Lung (tissue), 17 donors: ENCODE measurements at places on chromosomes 16 and 17. TPM values are rescaled to one million over a fixed set of nuclear protein-coding genes. Genes with fewer than 3 reads are reported as not detected.

GRCh38 chr16:87316923-87317749 is at the start of gene C16orf95:
Gene C16orf95 (minus strand): TSS chr16:87317392. CDS start chr16:87317242, 150 bp downstream.
- H3K36me3 ChIP-seq: no peaks in the 10 kb centered on the region
- H3K4me1 ChIP-seq: no peaks in the 10 kb centered on the region
- peak within 1 kb of the TSS; percentile 98 for H3K27ac ChIP-seq
- DNase-seq: peak; percentile 98
- H3K4me3 ChIP-seq: peak within 1 kb of the TSS; percentile 95

Gene HOXB9
- total RNA-seq: not detected

DNA sequence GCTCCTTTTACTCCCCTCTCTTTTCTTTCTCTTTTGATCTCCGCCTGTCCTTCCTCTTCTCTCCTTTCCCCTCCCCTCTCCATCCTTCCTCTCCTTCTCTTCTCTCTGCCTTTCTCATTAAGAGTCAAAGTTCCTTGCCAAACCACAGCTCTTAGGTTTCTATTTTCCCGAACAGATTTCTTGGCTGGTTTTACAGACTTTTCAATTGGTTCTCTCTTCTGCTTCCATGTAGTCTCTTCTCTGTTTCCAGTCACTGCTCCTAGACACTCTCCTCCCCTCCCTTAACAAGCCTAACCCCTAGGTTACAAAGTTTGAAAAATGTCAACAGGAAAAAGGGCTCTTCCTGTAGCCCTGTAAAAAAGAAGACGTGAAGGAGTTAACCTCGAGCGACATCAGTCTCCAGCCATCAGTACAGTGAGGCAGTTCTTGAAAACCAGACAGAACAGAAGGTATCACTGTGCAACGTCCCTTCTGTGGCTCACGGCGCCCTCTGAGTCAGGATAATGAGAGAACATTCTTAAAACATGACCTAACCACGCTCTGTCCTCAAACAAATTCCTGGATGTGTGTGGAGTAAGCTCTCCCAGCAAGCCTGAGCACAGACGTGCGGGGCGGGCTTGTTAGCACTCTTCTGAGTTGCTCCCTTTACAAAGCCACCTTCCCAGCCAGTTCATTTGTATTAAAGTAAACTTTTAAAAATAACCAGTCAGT is 11.6 kb upstream of the MARCHF10 start:
- peak overlapping the region; percentile 46 for H3K27ac ChIP-seq
- no peaks in the 10 kb centered on the region for H3K27me3 ChIP-seq
- peaks cover 7% of the 10 kb centered on the region for H3K4me1 ChIP-seq

GRCh38 chr17:77888242-77889134 is 70.0 kb upstream of the TNRC6C start:
- peaks cover 6% of the 10 kb centered on the region for H3K4me1 ChIP-seq
- peaks cover 6% of the 10 kb centered on the region for H3K27me3 ChIP-seq
- H3K27ac ChIP-seq: no peak overlapping the region
- H3K4me3 ChIP-seq: no peak overlapping the region

GRCh38 chr16:57735755-57736418 is at the start of gene KATNB1:
Gene KATNB1 (plus strand): TSS chr16:57735770. CDS start chr16:57737244, 1,474 bp downstream.
- peak within 1 kb of the TSS; percentile 91 for H3K27ac ChIP-seq
- peak within 1 kb of the TSS; percentile 82 for H3K4me3 ChIP-seq
- peaks cover 20% of the 10 kb centered on the region for H3K4me1 ChIP-seq
- no peaks in the 10 kb centered on the region for H3K27me3 ChIP-seq

DNA sequence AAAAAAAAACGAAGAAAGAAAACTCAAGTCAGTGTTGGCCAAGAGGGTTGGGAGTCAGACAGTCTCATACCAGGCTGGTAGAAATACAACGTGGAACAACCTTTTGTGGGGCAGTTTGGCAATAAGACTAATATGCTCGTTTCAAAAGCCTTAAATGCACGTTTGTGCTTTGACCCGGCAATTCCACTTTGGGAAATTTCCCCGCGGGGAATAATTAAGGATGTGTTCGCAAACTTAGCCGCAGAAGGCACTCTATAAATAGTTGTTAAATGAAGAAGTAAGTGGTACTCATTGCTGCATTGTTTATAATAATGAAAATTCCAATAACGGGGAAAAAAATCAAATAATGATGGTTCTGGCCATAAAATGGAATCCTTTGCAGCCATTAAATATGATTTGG is 664.8 kb upstream of the EEF2KMT start:
- no peaks in the 10 kb centered on the region for H3K36me3 ChIP-seq
- H3K27ac ChIP-seq: no peak overlapping the region
- no peaks in the 10 kb centered on the region for H3K4me1 ChIP-seq

GRCh38 chr17:20230924-20231323 is 221.8 kb downstream of the SPECC1 start:
- peaks cover 5% of the 10 kb centered on the region for H3K36me3 ChIP-seq
- no peak overlapping the region for H3K27ac ChIP-seq
- H3K4me1 ChIP-seq: no peaks in the 10 kb centered on the region
- no peak overlapping the region for H3K4me3 ChIP-seq
- H3K27me3 ChIP-seq: no peaks in the 10 kb centered on the region

GRCh38 chr17:18102640-18103039 is 5.9 kb upstream of the MYO15A start:
- H3K36me3 ChIP-seq: peaks cover 81% of the 10 kb centered on the region
- no peak overlapping the region for H3K27ac ChIP-seq
- peaks cover 5% of the 10 kb centered on the region for H3K4me1 ChIP-seq
- DNase-seq: no peak
- H3K27me3 ChIP-seq: no peaks in the 10 kb centered on the region
- H3K4me3 ChIP-seq: no peak overlapping the region

Gene SLC6A2
- not detected for total RNA-seq

DNA sequence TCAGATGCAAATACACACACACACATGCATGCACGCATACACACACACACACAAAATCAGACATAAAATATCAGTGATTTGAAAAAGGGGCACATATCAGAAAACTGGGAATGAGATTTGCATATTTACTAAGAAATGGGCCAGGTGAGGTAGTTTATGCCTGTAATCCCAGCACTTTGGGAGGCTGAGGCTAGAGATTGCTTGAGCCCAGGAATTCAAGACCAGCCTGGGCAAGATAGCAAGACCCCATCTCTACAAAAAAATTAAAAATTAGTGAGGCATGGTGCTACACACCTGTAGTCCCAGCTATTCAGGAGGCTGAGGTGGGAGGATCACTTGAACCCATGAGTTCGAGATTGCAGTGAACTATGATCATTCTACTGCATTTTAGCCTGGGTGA is 22.4 kb upstream of the PNPO start:
- no peak overlapping the region for H3K27ac ChIP-seq
- H3K4me1 ChIP-seq: no peaks in the 10 kb centered on the region
- H3K36me3 ChIP-seq: peaks cover 27% of the 10 kb centered on the region
- H3K4me3 ChIP-seq: no peak overlapping the region

Gene APOBR
- 8.0 TPM for total RNA-seq

DNA sequence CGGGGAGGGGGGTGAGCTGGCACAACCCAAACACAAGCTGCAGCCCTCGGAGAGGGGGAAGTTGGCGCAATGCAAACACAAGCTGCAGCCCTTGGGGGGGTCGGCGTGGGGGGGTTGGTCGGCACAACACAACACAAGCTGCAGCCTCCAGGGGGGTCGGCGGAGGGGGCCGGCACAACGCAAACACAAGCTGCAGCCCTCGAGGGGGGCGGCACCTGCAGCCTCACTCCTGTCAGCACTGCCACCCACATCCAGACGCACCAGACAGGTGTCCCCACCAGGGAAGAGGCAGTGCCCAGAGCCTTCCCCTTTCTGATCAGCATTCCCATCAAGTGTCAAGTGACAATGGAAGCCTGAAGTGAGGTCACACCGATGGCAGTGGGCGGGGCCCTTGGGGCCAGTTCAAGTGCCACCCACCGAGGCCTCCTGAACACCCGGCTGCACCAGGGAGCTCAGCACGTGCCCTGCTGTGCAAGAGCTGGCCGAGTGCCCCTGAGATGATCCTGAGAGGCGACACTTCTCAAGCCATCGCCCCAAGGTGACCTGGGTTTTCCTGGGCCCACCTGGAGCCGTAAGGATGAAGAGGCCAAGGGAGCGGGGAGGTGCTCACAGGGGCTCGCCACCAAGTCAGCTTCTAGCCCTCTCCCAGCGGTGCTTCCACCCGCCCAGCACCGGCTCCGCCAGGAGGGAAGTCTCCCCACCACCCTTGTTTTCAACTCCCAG is 59.3 kb downstream of the KLHDC4 start:
- H3K27ac ChIP-seq: no peak overlapping the region
- H3K27me3 ChIP-seq: no peaks in the 10 kb centered on the region
- H3K4me3 ChIP-seq: no peak overlapping the region

Gene KRTAP4-1
- total RNA-seq: not detected

GRCh38 chr17:44199553-44200477 is at the start of gene ATXN7L3:
Gene ATXN7L3 (minus strand): TSS chr17:44199884. CDS start chr17:44198070, 1,814 bp downstream.
- DNase-seq: peak; percentile 99
- peak within 1 kb of the TSS; percentile 97 for H3K27ac ChIP-seq
- peak within 1 kb of the TSS; percentile 55 for H3K4me3 ChIP-seq
- H3K4me1 ChIP-seq: peaks cover 24% of the 10 kb centered on the region
- peaks cover 22% of the 10 kb centered on the region for H3K36me3 ChIP-seq

DNA sequence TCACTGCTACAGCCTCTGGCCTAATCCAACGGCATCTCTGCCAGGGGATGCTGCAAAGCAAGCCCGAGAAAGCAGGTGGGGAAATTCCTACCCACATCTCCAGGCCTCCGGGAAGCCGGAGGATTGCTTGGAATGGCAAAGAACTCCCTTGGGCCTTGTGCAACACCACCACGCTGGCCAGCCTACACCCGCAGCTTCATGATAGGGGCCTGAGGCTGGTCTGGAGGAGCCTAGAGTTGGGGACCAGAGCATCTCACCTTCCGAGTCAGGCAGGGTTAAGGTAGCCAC is 20.3 kb downstream of the GGA3 start:
- H3K27me3 ChIP-seq: no peaks in the 10 kb centered on the region
- no peak for DNase-seq
- no peaks in the 10 kb centered on the region for H3K4me1 ChIP-seq
- H3K27ac ChIP-seq: no peak overlapping the region
- no peak overlapping the region for H3K4me3 ChIP-seq

Gene HS3ST4
- 0.06 TPM for total RNA-seq

DNA sequence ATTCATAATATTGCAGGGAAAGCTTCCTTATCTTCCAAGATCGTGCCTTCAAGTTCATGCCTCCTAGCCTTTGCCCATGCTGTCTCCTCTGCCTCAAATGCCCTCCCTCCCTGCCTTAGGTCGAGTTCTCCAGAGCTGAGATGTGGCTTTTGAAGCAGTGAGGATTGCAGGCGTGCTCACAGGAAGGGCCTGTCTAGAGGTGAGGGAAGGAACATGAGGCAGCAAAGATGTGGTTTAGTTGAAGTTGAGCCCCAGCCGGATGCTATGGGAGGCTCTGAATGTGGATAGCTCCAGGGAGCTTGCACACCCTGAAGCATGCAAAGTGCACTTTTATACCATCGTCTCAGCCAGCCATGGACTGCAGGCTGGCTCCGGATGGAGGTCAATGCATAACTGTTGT is 754.6 kb upstream of the EEF2KMT start:
- H3K27ac ChIP-seq: no peak overlapping the region
- no peaks in the 10 kb centered on the region for H3K27me3 ChIP-seq
- no peaks in the 10 kb centered on the region for H3K36me3 ChIP-seq
- no peak for DNase-seq
- H3K4me3 ChIP-seq: no peak overlapping the region

- H3K27ac ChIP-seq: peak overlapping the region; percentile 64
- DNase-seq: no peak
- peak overlapping the region; percentile 51 for H3K4me3 ChIP-seq
Measured at GRCh38 chr16:84820305-84820684, 510 bp downstream of the CRISPLD2 start.

Gene PDK2
- total RNA-seq: 23.2 TPM

DNA sequence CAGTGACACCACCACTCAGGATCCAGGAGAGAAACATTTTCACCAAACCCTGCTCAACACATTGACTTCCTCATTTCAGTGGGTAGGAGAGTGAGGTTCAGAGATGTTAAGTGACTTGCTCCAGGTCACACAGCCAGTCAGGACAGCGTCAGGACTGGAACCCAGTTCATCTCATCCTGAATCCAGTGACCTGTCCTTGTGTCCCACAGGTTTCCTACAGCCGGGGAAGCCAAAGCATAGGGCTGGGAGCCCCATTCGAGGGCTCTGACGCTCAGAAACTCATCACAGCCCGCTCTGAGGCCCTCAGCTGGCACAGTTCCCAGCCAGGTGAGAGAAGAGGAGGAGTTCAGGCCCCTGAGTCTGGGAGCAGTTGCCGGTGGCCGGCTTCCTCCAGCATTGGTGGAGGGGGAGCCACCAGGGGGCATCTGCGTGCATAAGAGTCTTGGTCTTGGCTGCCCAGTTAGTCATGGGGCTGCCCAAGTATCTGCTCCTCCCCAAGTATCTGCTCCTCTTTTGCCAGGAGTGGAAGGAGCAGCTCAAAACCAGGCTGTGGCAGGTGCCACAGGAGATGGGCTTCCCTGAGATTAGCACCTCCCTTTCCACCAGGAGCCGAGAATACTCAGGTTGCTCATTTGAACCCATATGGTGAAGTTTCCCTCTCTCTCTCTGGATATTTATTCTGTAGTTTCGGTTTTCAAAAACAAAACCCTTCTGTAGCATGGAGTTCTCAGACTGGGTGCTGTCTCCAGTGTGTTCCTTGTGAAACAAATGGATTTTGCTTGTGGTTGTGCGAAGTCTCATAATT is 56.0 kb downstream of the TNFRSF13B start:
- H3K4me3 ChIP-seq: no peak overlapping the region
- H3K27ac ChIP-seq: no peak overlapping the region
- no peaks in the 10 kb centered on the region for H3K27me3 ChIP-seq
- H3K36me3 ChIP-seq: no peaks in the 10 kb centered on the region

- H3K4me3 ChIP-seq: no peak overlapping the region
- DNase-seq: no peak
- H3K27me3 ChIP-seq: no peaks in the 10 kb centered on the region
- no peaks in the 10 kb centered on the region for H3K4me1 ChIP-seq
- no peak overlapping the region for H3K27ac ChIP-seq
Measured at GRCh38 chr16:70255574-70255973, 3.8 kb upstream of the EXOSC6 start.

DNA sequence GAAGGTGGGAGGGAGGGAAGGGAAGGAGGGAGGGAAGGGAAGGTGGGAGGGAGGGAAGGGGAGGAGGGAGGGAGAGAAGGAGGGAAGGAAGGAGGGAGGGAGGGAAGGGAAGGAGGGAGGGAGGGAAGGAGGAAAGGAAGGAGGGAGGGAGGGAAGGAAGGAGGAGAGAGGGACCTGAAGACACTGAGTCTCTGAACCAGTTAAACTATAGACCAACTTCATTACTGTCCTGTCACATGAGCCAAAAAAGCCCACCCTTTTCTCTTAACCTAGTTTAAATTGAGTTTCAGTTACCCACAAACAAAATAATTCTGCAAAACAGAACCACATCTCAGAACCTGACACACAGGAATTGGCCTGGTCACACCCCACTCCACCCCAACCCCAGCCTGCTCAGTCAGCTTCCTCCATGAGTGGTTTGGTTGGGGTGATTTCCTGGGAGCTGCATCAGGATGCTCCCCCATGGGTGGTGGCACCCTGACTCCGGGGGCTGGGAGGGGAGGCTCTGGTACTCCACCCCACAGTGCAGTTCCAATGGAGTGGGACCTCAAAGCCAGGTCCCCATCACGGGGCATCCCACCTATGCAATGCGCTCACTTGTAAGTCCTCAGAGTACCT is 4.7 kb upstream of the PRR29 start:
- H3K36me3 ChIP-seq: no peaks in the 10 kb centered on the region
- no peaks in the 10 kb centered on the region for H3K27me3 ChIP-seq
- H3K27ac ChIP-seq: no peak overlapping the region
- no peak overlapping the region for H3K4me3 ChIP-seq
- no peaks in the 10 kb centered on the region for H3K4me1 ChIP-seq

- no peak overlapping the region for H3K4me3 ChIP-seq
- peaks cover 20% of the 10 kb centered on the region for H3K4me1 ChIP-seq
- H3K36me3 ChIP-seq: no peaks in the 10 kb centered on the region
- H3K27ac ChIP-seq: no peak overlapping the region
- H3K27me3 ChIP-seq: no peaks in the 10 kb centered on the region
Measured at GRCh38 chr17:57666201-57666870, 78.8 kb downstream of the CCDC182 start.
